Skin of body (tissue), 3 donors: ENCODE measurements at places on chromosomes 13 and 19.
A peak's percentile ranks its signal among the peaks of the same experiment; 100 is the strongest.

GRCh38 chr19:55339889-55340783 lies 460 bp downstream of the KMT5C start:
- DNase-seq, result no peak

DNA sequence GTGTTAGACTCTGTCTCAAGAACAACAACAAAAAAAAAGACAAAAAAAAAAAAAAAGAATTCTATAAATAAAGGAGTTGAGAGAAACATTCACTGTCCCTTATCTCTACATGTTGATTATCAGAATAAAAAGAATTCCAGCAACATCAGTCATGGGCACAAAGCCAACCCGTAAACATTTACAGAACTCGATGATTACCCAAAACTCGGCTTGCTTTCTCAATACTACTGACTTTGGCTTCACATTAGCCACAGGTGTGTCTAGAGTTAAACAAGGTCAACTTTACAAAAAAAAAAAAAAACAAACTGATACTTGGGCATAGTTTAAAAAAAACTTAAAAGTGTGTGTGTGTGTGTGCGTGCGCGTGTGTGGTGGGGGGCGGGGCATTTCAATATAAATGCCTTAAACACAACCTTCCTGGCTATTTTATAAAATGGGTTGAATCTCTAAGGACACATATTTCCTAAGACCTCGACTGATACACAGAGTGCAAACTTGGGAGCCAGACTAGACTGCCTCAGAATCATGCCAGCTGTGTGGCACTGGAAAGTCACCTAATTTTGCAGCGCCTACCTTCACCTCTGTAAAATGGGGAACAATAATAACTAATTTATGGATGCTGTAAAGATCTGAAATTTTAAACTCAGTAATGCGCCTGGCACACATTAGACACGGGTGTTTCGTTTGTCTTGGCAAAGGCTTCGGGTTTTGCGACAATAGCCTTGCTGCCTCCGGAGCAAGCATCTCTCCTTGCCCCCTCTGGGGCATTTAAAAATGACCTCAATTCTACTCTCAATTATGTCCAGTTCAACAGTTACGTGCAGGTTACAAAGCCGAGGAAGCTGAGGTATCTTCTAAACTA lies 922 bp downstream of the EBPL start:
- DNase-seq, result peak; percentile 33

GRCh38 chr13:113589251-113589960 lies 4.9 kb downstream of the TFDP1 start:
- no peak for DNase-seq

GRCh38 chr13:72959643-72960042 lies 99.2 kb upstream of the KLF5 start:
- no peak for DNase-seq

DNA sequence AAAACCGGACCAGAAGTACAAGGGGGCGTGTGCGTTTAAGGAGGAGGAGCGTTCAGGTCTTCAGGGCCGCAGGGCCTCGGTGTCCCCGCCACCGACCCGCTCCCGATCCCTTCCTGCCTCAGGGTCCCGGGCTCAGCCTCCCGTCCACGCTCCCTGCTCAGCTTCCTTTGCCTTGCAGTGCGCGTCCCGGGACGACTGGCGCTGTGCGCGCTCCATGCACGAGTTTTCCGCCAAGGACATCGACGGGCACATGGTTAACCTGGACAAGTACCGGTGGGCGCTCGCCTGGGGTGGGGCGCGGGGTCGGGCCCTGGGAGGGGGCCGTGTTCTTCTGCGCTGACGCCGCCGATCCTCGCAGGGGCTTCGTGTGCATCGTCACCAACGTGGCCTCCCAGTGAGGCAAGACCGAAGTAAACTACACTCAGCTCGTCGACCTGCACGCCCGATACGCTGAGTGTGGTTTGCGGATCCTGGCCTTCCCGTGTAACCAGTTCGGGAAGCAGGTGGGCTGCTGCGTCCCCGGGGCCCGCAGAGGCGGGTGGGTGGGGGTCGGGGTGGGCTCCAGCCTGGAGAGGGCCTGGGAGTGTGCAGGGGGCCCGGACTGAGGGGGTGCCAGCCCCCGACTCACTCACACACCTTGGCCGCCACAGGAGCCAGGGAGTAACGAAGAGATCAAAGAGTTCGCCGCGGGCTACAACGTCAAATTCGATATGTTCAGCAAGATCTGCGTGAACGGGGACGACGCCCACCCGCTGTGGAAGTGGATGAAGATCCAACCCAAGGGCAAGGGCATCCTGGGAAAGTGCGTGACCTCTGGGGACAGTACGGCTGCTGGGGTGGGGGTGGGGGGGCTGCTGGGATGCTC lies 1.4 kb downstream of the GPX4 start:
- DNase-seq, result no peak

DNA sequence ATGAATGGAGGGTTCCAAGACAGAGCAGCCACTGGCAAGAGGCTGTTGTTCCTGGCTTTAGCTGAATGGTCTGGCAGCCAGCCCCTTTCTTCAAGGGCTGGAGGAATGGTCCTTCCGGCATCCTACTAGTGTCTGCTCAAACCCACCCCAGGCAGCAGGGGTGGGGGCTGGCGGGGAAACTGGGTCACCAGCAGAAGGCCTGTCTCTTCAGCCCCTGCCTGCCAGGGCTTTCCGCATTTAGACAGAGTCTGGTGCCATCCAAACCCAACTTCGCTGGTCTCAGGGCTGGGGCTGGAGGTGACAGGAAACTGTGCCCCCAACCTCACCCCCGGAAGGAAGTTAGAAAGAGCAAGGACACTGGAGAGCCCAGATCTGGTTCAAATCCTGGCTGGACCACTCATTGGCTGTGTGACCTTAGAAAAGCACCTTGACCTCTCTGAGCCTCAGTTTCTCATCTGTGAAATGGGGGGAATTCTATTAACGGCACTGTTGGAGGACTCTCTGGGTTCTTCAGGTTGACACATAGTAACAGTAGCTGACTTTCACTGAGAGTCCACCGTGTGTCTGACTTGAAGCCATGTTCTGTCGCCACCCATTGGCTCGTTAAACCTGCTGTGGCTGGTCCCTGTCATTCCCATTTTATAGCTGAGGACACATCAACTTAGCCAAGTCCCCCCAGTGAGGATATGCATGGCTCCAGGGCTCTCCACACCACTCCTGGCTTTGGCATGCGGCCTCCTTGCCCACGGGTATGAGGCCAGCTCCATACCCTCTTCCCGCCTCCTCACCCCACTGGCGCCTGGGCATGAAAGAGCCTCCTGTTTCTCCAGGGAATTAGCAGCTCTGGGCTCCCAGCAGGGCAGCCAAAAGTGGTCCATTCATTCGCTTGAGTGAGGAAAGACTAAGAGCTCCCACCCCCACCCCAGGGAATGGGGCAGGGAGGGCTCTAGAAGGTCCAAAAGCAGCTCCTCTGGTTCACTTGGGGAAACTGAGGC lies 2.5 kb upstream of the NR2C2AP start:
- no peak for DNase-seq

DNA sequence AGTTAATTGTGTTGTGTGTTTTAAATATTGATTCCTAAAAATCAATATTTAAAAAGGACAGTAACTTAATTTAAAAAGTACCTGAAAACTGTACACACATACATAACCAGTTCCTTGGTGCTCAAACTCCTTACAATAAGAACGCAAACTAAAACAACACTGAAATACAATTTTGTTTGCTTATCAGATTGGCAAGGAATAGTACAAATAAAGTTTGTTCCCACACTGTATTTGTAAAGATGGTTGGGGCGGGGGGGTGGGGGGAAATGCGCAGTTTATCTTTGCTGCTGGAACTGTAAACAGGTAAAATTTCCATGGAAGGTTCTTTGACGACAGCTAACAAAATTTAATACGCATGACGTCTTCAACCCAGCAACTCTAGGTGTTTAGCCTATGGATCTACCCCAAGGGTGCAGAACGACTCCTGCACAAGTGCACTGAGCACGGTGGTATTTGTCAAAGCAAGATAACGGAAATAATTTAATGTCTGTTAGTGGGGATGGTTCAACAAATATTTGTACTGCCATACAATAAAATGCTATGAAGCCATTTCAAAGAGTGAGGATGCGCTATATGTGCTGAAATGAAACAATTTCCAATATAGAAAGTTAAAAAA lies 96.5 kb downstream of the ING1 start:
- no peak for DNase-seq

DNA sequence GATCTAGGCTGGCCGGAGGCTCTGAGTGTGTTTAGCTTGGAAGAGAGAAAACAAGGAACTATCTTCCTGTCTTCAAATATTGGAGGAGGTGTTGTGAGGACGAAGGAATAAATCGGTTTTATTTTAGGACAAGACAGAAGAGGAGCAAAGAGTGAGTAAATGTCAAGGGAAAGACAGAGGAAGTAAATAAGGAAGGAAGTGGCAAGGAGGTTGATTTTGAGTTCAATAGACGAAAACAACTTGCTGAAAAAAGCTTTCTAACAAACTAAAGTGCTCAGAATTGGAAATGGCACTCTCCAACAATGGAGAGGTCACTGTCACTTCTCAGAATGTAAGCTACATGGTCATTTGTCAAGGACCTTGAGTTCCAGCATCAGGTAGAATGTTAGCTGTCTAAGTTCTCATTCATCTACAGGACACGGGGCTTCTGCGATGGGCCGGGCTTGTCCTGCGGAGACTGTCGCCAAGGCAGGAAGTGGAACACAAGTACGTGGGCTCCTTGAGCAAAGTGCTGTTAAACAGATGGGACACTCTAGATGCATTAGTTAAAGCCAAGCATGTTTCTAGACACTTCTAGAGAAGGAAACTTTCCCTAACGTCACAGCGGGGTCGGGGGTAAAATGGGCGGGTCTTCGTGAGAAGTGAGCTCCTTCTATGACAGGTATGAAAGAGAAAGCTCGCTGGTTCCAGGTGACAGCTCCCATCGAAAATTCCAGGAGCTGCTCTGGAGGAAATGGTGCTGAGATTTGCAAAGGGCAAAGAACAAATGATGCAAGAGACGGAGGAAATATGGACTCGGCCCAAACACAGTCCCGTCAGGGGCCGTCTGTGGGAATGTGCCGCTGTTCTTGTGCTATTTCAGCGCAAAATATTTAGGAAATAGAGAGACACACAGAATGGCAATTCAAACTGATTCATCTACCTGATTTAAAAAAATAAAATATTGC lies 103.9 kb upstream of the UBL3 start:
- no peak for DNase-seq

GRCh38 chr13:20715330-20715712 lies 11.8 kb downstream of the IL17D start:
- peak; percentile 47 for DNase-seq

- no peak for DNase-seq
These were observed 365.8 kb downstream of the MTUS2 start for GRCh38 chr13:29185926-29186325.

- no peak for DNase-seq
These were observed 40.5 kb upstream of the ITM2B start for GRCh38 chr13:48192411-48192935.

DNA sequence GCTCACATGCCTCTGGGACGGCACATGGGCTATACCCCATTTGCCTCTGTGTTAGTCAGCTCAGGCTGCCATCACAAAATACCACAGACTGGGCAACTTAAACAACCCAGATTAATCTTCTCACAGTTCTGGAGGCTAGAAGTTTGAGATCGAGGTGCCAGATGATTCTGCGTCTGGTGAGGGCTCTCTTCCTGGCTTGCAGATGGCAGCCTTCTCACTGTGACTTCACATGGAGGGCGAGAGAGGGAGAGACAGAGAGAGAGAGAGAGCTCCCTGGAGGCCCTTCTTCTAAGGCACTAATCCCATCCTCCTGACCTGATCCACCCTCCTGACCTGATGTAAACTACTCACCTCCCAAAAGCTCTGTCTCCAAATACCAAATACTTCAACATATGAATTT lies 55.0 kb downstream of the GPR12 start:
- DNase-seq, result no peak

GRCh38 chr19:29526730-29527499 lies 1.1 kb downstream of the VSTM2B start:
- DNase-seq, result no peak

DNA sequence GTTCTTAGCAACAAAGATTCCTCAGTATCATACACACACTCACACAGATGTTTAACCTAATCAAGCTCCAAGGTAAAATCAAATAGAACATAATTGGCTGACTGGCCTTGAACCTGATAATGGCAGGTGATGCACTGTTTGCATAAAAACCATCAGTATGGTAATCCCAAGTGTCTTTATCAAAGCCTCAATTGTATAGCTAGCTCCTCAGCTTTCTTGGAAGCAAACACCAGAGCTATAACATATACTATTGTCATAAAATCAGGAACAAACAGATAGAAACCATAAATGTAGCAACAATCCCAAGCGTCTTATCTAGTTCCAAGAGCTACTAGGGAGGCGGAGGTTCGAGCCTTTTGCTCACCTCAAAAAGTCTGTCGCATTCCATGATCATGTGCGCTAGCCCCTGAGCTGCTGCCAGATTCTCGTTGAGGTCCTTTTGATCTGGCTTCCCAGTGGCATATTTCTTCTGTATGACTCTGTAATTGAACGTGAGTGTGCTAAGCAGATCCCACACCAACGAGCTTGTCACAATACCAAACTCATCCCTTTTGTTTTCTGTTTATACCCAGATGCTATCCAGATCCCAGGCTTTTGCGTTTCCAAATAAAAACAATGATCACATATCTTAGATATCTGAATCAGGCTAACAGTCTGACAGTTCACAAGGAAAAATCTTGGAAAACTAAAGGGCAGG lies 95.3 kb downstream of the KL start:
- DNase-seq, result peak; percentile 95
